HuH-7.5 (cell line): ENCODE measurements at places on chromosomes 4 and X.

DNA sequence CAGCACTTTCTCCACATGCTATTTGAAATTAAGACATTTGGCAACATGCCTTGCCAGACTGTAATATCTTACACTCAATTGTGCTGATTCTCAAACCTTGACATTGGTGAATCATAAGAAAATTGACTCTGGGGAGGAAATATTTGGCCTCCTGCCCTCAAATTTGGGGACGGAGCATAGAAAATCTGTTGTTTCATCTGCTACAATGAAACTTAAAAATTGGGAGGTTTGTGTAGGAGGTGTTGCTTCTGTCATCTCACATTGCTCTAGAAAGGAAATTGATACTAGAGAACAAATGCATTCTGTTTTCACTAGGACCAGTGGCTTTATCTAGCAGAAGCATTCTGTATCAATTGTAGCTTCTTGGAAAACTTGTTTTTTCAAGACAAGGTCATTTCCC lies 5.3 kb downstream of the OCRL start:
- DNase-seq, result no peak

DNA sequence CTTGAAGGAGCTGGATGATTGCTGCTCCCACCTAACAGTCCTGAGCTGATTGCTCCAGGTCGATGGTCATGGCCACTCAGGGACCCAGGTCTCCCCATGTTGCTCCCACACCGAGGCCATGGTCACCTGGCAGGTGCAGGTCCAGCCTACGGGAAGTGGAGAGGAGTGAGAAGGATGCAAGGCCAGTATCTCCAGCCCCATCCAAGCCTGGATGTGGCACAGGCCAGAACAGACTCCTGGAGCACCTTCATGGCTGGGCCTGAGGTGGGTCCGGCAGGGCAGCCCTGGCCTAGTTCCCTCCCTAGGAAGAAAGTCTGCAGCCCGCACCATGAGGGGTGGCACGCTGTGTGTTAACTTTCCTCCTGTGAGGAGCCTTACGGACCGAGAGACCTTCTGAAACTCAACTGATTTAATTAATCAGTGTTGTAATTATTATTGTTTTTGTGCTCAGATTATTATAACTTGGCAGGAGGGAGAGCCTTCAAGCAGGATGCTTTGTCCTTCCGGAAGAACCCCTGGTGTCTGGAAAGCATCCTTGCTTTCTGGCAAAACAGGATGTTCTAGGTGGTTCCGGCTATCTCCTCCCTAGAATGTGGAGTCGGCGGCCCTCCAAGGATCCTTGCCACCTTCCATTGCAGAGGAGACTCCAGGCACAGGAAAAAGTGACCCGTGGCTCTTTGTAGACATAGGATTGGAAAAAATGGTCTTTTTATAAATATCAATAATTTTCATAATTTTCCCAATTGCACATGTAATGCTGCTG lies 92.3 kb upstream of the ADRA2C start:
- no peak for DNase-seq

DNA sequence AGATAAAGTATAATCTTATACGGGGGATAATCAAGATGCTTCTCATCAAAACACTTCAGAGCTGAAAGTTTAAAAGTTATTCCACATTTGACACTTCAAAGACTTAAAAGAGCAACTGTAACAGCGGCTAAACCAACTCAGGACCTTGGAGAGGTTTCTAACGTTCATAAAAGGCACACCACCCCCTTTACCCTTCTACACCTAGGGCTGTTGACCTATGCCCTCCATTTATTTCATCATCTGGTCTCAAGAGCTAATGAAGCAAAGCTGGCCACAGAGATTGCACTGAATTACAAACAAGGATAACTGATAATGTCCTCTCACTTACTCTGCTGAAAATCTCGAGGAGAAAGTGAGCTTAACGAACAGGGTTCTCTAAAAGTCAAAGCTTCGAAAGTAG lies 1.1 kb upstream of the RPS6KA6 start:
- DNase-seq, result no peak

DNA sequence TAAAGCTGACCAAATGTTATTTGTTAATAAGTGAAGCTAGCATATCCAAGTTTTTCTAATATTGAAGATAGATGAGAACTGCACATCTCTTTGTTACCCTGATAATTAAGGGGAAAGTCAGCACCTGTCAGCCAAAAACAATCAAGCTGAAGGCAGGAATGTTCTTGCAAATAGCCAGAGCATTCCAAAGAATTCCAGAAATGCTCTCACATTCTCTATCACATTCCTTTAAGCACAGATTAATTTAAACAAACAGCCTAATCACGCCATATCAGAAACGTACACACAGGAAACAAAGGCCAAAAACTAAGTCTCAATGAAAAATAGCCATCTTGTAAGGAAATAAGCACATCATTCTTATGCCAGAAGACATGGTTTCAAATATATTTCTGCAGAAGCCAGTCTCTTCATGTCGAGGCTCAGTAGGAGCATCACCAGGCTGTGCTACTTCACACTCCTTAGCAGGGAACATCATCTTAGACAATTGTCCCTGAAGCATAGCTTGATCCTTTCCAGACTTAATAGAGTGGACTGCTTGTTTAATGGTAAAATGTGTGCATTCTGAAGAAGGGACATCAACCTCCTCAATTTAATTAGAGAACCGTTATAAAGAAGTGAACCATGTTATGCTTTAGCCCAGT lies 252.9 kb upstream of the TTC29 start:
- no peak for DNase-seq

DNA sequence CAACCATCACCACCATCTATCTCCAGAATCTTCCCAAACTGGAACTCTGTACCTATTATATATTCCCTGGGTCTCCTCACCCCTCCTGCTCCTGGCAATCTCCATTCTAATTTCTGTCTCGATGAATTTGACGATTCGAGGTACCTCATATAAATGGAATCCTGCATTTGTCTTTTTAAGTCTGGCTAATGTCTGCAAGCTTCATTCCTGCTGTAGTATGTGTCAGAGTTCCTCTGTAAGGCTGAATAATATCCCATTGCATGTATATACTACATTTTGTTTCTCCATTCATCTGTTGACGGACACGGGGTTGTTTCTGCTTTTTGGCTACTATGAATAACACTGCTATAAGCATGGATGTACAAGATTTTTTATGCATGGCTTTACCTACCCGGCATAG lies 19.5 kb downstream of the PRKG2 start:
- DNase-seq, result no peak

GRCh38 chrX:16308773-16309172 lies 141.5 kb downstream of the MAGEB17 start:
- no peak for DNase-seq

DNA sequence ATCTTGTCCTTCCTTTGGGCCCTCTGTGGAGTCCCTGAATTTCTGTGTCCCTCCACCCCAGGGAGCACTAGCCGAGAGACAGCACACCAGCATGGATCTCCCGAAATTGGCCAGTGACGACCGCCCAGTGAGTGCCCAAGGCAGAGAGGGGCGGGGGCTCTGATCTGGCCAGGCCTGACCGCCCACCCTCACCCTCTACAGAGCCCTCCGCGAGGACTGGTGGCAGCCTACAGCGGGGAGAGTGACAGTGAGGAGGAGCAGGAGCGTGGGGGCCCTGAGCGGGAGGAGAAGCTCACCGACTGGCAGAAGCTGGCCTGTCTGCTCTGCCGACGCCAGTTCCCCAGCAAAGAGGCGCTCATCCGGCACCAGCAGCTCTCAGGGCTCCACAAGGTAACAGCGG lies 8.4 kb upstream of the UBA1 start:
- DNase-seq, result no peak

- DNase-seq, result no peak
These were observed 562.9 kb upstream of the MAGEB2 start for GRCh38 chrX:29652484-29652883.

DNA sequence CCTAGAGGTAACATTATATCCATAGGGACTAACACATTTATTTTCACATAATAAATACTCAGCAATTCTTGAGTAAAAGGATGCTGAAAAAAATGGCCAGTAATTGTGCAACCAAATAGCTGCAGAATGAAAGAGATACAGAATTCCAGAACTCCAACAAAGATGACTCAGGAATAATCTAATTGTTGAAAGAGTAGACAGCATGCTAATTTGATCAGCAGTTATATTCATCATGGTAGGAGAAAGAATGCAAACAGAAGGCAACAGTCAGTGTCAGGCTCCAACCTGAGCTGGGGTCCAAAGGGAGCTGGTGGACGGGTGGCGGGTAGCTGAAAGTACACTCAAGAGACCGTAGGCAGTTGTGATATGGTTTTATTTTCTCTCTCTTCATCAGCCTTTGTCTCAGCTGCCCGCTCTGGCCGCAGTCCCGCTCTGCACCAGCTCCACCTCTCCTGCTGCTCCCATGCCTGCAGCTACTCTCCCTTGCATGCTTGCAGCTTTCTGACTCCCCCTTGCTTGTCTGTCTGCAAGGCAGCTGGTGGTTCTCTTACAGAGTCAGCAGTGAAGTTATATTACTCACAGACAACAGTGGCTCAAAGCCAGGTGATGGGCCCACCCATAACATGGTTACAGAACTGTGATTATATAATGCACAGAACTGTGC lies 1150.1 kb downstream of the STIM2 start:
- DNase-seq, result no peak

DNA sequence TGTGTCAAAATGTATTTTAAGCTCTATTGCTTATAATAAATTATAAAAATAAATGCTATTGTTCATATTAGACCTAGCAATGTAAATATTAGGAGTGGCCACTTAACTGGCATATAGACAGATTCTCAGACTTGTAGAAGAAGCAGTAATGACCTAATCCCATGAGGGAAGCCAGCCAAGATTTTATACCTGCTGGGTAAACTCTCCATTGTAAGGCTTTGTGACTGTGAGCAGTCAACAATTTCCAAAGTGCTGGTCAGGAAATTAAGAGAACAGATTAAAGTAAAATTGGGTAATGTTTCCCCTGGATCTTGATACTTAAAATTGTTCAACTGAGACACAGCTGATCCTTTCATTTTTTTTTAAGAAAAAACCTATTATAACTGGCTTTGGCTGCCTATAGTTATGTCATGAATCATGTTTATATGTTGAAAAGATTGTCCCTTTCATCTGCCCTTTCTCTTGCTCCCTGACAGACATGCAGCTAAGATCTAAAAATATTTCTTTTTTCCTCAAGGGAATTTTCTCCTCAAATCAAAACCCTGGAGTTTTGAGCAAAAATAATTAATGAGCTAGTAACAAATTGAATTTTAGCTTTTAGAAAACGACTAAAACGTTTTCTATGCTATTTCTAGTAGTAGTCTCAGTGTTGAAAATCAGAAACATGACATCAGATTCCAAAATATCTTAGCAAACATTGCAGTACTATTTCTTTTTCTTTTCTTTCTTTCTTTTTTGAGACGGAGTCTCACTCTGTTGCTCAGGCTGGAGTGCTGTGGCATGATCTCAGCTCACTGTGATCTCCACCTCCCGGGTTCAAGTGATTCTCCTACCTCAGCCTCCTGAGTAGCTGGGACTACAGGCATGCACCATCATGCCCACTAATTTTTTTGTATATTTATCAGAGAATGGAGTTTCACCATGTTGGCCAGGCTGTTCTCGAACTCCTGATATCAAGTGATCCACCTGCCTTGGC lies 77.9 kb downstream of the ADGRL3 start:
- no peak for DNase-seq

GRCh38 chr4:158122501-158122900 lies 50.3 kb downstream of the GASK1B start:
- DNase-seq, result no peak

- no peak for DNase-seq
These were observed 4.2 kb downstream of the HDAC6 start for GRCh38 chrX:48806081-48806480.

- peak; percentile 11 for DNase-seq
These were observed 32.6 kb downstream of the DCK start for GRCh38 chr4:71026086-71026485.

- DNase-seq, result no peak
These were observed 1419.8 kb downstream of the ADGRL3 start for GRCh38 chr4:62619971-62620370.

- DNase-seq, result no peak
These were observed 988 bp upstream of the SRD5A3 start for GRCh38 chr4:55345054-55345453.

DNA sequence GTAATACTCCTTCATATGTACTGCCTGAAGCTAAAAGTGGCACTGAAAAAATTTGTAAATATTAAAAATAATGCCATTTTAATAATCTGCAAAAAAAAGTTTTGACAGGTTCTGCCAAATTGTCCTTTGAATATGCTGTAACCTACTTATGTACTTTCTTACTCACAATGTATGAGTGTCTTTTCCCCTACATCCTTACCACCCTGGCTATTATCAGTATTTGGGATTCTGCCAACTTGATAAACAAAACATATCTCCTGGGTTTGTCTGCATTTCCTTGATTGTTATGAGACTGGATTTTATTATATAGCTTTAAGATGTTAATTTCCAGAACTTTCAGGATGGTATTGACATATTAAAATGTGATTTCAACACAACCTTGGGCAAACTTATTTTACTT lies 187.9 kb downstream of the CHM start:
- no peak for DNase-seq

DNA sequence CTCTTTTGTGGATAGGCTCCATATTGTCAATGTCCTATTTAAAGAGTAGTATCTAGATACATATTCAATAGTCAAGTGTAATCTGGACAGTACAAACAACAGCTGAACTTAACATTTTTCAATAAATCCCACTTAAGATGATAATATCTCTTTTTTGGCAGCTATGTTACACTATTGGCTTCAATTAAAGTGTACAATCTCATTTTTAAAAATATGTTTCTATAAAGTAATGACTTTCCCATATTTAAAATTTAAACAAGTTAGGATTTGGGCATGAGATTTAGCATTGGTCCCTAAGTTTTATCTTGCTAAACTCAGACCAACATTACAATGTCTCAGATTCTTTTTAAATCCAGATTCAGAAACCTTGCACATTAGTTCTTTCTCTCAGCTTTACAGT lies 7.9 kb upstream of the JCHAIN start:
- DNase-seq, result no peak

DNA sequence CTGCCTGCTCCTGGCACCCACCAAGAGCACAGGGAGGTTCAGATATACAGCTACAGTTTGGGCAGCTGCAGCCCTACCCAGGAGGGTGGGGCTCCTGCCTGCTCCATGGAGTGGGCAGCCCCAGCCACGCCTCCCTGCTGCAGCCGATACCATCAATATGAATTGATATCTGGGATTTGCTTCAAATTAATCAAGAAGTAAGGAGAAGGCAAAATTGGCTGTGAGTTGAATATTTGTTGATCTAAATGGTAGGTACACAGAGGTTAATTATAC lies 31.2 kb upstream of the ZNF280C start:
- DNase-seq, result no peak

GRCh38 chr4:145929415-145930178 lies 9.0 kb downstream of the ZNF827 start:
- no peak for DNase-seq

- no peak for DNase-seq
These were observed 710.6 kb upstream of the DIAPH2 start for GRCh38 chrX:95974096-95974470.

DNA sequence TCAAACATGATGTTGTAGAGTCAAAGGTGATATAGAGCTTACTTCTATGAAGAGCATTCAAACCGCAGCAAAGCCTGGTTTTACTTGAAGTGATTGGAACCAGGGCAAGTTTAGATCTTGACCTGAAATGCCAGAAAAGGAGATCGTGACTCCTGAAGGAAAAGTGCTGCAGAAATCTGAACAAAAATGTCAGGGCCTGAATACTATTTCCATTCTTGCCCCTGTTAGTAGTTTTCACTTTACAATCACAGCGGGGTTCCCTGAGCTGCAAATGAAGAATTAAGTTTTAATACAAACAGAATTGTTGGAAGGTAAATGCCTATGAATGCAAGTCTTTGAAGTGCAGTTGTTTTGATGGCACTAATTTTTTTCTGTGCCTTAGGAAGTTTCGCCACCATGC lies 4.1 kb downstream of the SLIT2 start:
- DNase-seq, result no peak

GRCh38 chr4:2598511-2599303 lies 62.3 kb downstream of the FAM193A start:
- no peak for DNase-seq

GRCh38 chr4:169132561-169133305 lies 122.7 kb upstream of the CBR4 start:
- DNase-seq, result no peak
